Stimulated activated CD8-positive, alpha-beta memory T cell treated with anti-CD3 and anti-CD28 coated beads, Interleukin-4, amount 100 ng/mL, for 24 hours (primary cell): ENCODE measurements at places on chromosomes 4 and X.

DNA sequence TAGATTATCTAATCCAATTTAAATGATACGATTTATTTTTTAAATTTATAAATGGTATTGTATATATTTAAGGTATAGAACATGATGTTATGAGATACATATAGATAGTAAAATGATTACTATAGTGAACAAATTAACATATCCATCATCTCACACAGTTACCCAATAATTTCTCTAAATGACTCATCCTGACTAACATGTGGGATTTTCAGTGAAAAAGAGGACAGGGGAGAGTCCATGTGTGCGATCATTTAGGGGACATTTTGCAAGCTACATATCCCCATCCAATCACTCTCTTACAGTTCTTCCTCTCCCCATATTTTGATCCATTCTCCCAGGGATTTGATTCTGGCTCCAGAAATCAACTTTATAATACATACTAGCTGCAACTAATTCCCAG, 88.2 kb downstream of the ABCB7 start:
- no peak for DNase-seq

DNA sequence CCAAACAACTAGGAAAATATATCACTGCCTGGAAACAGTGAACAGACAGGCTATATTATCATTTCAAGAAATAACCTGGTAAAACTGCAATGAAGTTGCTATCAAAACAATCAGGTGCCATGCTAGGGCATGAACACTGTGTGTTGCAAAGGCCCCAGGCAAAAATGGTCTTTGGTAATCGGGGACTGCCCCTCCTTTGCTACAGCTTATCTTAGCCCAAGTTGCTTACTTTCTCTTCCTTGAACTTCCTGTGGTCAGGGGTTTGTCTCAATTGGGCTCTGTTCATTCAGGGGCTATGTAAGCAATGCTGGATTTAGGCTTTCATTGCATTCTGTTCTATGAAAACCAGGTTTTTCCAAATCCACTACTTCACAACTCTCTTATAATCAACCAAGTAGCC, 30.4 kb downstream of the SCML1 start:
- no peak for DNase-seq

- no peak for DNase-seq
Measured at GRCh38 chrX:97089116-97089515, 205.4 kb downstream of the RPA4 start.

DNA sequence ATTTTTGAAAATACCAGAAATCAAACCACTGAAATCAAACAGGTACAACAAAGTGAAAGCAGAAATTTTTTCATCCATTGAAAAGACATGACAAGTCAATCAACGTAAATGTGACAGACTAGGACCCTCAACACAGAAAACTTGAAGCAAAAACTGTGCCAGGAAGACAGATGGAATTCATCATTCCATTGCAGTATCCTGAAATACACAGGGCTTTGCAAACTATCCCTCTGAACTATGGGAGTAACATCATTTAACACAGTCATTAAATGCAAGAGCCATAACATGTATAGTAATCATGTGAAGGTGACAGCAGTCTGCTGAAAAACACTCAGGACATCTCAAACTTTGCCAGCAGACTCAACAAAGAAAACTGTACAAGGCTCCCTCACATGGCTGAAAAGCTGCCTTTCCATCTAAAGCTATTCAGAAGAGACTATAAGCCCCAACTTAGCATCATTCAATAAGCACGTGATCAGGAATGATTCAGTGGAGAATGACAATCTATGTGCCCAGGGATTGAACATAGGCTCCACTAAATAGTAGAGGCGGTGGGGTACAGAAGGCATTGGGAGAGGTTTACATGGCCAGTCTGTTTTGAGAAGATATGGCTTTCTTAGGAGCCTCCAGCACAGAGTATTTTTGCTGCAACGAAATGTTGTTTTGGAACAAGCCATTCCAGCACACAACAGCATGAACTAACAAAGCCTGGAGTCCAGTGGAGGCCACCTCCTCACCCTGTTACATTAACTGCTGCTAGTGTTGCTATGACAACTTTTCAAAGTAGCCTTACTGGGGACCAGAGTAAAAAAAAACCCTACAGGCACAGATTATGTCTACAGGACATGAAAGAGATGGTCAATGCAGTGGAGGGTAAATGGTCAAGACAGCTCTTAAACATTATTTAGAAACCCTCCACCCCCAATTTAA, 274.5 kb upstream of the NOCT start:
- DNase-seq: no peak

DNA sequence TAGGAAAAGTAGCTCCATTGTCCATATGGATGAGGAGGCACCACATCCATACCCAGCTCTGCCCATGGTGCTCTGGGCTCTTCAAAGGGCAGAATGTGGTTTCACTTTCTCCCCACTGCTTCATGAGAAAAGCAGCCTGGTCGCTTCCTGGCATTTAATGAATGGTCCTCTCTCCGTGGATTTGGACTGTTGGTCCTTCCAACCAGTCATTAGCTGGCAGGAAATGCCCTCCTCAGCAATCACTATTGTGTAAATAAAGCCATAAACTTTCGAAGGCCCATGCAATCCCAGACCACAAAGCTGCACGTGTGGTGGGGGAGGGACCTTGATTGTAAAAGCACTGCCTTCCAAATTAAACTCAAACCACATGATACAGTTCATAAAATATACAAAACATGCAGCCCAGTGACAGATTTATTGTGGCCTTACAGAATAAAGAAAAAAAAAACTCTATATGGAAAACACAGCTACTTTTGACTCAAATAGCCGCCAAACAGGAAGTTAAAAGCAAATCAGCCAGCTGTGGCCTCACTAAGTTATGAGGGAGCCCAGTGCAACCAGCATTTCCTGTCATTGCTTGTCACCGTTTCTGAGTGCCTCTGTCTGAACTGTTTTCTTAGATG, 8.1 kb downstream of the MBNL3 start:
- DNase-seq: peak; percentile 2

DNA sequence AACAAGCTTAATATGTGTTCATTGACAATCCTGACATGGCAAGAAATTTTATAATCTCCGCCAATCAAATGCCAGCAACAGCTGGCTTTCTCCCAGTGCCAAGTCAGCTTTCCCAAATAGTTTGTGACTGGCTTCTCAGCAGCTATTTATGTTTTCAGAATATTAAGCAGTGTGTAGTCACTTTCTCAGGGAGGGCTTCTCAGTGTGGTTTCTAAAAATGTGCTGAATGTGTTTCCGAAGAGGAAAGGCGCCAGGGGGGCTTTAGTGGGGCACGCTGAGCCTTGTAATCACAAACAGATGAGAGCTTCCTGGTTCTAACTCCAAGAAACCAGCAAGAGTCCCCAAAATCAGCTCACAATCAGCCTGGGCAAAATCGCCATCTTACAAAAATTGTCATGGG, 258.7 kb upstream of the CPEB2 start:
- DNase-seq: no peak

- DNase-seq: no peak
Measured at GRCh38 chr4:53228036-53228435, 137.8 kb downstream of the SCFD2 start.

- no peak for DNase-seq
Measured at GRCh38 chr4:102492531-102493241, 8.5 kb upstream of the NFKB1 start.

DNA sequence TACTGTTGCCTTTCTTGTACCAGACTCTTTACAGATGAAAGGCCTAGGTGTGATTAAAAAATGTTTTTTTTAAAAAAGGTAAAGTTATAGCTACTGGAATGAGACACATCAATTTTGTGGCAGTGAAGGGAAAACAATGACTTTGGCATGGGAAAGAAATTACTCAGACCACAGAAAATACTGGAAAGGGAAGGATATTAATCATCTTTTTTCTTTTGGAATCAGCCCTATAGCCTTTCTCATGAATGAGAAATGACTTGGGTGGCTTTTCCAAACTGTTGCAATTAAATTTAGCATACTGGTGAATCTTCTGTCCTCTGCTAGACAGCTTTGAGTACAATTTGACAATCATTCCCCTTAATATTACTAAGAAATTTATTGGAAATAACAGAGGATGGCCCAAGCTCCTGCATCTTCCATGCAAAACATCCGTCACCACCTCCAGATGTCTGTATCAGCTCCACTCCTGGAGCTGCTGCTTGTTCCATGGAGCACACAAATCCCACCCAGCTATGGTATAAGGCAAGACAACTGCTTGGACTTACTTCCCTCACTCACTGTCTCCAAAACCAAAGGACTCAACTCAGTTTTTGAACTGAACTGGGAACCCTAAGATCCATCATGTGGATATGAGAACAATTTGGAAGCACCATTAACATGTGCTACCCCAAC, 97.6 kb upstream of the ARSJ start:
- no peak for DNase-seq

DNA sequence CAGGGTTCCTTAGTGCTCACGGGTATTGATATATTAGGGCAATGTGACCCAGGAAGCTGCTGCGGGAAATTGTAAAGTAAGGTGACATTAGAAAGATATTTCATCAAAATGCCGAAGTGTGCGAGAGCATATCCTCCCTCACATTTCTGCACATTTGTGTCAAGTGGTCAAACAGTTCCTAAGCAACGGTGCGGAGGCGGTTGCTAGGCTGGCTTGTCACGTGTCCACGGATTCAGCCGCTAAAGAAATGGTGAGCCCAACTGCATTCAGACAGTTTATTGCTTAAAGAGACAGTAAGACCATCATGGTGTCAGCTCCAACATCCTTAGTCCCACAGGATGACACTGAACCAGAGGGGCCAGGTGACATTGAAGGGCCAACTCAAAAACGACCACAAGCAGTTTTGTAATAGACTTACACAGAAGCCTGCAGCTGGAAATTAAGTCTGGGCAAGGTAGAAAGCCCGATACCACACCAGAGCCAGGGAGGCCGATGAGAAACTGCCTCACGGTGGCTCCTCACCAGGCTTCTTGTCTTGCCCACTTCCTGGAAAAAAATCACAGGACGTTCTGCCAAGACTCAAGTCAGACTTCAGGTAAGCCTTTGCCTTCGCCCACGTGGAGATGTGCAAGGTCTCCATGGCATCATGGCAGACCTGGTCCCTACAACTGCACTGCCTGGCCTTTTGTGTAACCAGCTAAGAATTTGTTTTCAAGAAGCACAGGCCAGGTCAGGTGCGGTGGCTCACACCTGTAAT, 50.4 kb downstream of the USP11 start:
- DNase-seq: no peak

GRCh38 chr4:18203966-18204365, 182.4 kb upstream of the LCORL start:
- no peak for DNase-seq

DNA sequence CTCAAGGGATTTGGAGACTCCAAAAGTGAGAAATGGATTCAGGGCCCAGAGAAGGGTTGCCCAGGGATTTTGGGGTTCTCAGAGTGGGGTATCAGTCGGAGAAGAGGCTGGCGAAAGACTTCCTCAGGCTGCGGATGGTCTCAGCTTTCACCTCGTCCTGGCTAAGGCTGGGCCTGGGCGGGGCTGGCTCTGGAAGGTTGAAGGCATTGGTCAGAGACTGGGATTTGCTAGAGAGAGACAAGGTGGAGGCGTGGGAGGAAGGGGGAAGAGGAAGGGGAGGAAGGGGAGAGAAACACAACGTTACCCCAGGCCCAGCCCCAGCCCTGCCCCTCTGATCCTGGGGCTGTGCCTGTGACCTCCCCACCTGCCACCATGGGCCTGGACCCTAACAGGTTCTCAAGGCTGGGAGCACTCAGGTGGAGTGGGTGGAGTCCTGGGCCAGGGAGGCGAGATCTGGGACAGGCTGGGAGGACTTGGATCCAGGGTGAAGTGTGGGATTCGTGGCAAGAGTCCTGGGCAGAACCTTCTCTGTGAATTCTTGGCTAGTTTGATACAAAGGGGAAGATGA, 9.4 kb upstream of the TIMP1 start:
- DNase-seq: no peak

GRCh38 chrX:67622053-67622585, 78.3 kb downstream of the AR start:
- DNase-seq: no peak

- DNase-seq: no peak
Measured at GRCh38 chr4:107870916-107871786, 46.4 kb downstream of the SGMS2 start.

- no peak for DNase-seq
Measured at GRCh38 chr4:880684-881405, 51.3 kb downstream of the GAK start.

- no peak for DNase-seq
Measured at GRCh38 chrX:13290891-13291614, 28.8 kb downstream of the ATXN3L start.

DNA sequence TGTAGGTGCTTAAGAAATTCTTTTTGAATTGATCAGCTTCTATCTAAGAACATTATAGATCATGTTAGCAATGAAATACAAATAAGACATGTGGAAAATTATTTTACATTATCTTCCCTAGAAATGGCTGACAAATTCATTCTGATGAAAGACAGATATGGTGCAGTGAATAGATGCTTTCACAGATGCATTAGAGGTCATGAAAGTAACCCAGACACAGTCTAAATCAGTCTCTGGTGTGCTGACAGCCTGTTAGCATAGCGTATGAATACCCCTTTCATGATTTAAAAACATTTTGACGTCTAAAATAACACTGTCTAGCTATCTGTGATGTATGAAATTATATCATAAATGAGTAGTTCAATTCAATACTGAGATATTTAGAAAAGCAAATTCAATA, 180.9 kb downstream of the UNC5C start:
- DNase-seq: no peak

- no peak for DNase-seq
Measured at GRCh38 chrX:143437439-143437838, 79.8 kb downstream of the SPANXN3 start.

DNA sequence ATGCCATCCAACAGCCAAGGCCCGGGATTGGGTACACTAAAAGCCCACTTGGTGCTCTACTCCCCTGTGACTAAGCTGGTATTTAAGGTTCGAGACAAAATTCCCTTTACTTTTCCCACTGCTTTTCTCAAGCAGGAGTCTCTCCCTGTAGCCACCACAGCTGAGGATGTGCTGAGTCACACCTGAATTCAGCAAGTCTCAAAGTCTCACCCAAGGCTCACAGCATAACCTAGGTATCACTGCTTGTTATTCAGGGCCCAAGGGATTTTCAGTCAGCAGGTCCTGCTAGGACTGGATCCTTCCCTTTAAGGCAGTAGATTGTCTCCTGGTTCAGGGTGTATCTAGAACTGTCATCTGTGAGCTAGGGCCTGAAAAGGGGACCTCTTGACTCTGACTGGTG, 39.2 kb downstream of the FMR1NB start:
- no peak for DNase-seq

DNA sequence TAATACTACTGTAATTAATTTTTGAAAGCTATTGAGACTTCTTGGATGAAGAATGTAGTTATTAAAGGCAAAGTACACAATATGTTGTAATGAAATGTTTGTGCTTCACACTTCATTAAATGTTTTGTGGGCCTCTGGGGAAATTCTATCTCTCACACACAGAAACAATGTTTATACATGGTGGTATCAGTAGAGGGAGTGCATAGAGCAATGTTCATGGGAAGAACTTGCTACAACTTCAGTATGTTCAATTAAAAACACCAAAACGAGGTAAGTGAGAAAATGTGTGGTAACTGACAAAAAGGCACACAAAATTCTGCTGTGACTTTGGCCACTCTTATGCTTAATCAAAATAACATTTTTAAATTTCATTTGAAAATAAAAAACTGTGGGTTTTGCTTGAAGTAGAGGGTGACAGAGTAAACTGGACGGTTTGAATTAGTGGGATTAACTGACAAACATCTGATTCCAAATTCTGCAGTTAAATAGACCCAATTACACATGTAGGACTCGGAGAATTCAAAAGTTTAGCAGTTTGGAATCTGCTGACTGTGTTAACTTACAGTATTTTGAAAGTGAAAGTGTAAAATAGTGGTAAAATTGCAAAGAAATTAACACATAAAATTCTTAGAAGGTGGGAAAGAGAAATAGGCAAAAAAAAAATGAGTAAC, 111.4 kb upstream of the TTC29 start:
- DNase-seq: no peak

- DNase-seq: no peak
Measured at GRCh38 chr4:112895811-112896608, 153.4 kb upstream of the ANK2 start.
